ENCODE measurements at places on chromosomes 16 and 17.

DNA sequence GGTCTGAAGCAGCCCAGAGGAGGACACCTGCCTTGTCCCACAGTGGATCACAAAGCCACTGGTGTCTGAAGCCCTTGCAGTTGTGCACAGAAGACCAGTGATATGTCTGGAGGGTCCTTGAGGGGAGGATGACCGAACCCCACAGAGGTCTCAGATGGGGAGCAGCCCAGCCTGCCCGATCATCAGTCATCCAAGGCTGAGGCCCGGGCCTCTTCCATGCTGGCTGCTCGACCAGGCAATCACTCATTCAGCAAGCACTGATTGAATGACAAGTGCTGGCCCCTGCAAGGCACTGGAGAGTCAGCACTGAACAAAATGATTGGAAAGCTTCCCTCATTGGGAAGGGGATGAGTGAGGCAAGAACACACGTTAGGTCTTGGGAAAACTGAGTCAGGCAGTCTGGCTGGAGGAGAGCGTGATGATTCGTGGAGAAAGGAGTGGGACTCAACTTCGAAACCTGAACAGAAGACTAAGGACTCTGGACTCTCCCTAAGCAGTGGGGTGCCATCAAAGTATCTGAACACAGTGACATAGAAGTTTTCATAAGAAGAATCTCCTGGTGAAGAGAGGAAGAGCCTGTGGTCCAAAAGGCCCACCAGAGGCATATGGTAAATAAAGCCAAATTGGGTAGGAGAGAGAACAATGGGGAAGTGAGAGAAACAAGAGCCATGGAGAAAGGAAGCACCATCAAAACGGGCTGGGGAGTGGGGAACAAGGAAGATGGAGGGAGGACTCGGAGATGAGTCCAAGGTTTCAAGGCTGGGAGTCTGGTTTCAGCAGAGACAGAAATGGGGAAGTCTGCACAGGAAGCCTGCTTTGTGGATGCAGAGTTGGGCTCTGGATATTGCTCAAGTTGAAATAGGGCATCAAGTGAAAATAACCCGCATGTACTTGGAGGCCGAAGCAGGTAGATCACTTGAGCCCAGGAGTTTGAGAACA is 10.2 kb downstream of the PIK3R5 start:
- no peak for DNase-seq

GRCh38 chr16:9055661-9056060 is 35.8 kb upstream of the HAPSTR1 start:
- DNase-seq, result no peak

DNA sequence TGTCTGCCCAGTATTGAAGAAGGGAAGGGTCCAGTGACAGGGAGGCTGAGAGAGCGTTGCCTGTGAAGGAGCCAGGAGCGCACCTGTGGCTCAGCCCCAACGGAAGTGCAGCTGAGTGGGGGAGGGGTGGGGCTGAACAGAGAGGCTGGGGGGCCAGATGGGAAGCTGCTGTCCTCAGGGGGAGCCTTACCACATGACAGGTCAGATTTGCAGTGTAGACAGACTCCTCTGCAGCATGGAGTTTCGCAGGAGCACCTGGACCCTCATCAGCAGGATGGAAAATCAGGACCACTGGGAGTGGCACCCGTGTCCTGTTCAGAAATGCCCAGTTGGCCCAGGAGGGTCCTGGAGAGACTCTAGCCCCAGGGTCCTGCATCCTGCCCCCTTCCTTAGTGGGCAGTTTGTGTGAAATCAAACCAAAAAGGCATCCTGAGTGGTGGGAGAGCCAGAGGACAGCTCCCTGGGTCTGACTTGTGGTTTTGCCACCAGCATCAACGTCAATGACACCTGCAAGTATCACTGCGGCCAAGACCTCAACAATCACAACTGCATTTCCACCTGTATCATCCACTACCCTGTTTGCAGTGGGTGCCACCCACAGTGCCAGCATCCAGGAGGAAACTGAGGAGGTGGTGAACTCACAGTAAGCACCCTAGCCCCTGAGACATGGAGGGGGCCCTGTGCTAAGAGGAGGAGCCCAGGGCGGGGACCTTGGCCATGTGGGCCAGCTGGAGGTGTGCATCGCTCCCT is 7.8 kb downstream of the CD300A start:
- no peak for DNase-seq

GRCh38 chr17:48505788-48506187 is 25.0 kb downstream of the HOXB1 start:
- peak; percentile 42 for DNase-seq

GRCh38 chr16:17173281-17173680 is 297.5 kb downstream of the XYLT1 start:
- peak; percentile 73 for DNase-seq

GRCh38 chr17:45149669-45150664 is 1.7 kb downstream of the HEXIM1 start:
- DNase-seq, result peak; percentile 74

DNA sequence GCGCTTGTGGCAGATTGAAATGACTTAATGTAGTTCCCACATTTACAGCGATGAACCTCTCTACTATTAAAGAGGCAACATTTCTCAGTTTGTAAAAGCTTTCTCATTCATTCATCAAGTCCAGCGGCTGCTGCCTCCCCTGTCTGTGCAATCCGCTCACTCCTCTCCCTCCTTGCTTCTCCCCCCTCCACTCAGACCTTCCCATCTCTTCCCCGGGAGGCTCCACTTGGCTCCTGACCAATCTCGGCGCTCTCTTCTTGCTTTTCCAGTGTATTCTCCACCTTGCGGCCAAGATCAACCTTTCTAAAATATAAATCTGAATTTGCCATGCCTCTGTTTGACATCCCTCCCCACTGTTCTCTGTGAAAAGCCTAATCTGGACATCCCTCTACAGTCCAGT is 117.5 kb downstream of the ASIC2 start:
- no peak for DNase-seq

DNA sequence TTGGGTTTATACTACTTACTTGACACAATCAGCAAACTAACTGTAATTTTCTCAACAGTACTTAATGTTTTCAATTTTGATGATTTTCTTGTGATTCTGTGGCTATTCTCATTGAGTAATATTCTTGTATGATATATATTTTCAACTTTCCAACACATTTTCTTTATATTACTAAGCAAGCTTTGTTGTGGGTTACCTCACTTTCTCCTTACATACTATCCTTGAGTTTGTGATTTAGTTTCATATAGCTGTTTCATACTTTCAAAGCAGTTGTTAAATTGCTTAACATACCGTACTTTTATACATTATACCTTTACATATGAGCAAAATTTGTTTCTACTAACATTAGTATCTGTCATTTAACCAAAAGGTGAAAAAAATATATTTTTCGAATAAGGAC is 197.1 kb downstream of the BCAS3 start:
- no peak for DNase-seq

DNA sequence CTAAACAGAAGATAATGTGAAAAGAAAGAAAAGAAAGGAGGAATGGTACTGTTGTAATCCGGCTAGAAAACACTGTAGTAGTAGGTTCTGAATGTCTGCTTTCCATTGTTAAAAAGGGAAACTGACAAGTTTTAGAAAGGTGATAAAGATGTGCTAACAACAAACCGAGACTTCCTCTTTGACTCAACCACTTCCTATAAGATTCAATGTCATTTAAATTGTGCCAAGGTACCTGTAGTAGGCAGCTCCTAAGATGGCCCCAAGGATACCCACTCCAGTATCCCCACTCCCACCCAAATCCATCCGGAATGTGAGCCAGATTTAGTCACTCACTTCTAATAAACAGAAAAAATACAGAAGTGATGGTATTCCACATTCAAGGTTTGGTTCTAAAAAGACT is 31.2 kb downstream of the XYLT1 start:
- no peak for DNase-seq

DNA sequence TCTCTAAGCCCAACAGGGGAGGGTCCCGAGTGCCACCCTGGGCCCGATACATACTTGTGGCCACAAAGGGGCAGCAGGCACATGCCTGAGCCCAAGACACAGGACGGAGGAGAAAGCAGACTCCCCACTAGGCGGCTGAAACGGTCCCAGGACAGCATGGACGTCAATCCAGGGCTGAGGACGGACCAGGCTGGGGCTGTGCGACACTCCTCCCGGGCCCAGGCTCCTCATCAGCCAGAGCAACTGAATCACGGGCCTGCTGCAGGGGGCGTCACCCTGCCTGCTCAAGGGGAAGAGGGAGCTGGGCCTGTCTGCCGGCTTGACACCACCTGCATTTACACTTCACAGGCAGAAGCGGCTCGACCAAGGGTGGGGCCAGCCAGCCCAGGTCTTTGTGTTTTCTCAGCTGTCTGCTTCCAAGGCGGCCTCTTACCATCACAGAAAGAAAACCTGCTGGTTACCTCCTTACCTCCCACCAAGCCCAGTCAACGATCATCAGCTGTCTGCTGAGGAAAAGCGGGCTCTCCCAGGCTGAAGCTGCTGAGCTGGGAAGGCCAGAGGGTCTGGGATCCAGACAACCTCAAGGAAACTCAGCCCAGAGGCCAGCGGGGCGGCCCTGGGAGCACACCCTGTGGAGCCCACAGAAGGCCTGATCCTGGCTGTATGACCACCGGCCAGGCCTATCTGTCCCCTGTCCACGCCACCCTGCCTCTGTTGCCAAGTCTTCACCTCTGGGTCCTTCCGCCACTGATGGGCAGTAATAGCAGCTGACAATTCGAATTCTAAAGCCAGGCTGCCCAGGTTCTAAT is 26.4 kb downstream of the KIFC3 start:
- no peak for DNase-seq

DNA sequence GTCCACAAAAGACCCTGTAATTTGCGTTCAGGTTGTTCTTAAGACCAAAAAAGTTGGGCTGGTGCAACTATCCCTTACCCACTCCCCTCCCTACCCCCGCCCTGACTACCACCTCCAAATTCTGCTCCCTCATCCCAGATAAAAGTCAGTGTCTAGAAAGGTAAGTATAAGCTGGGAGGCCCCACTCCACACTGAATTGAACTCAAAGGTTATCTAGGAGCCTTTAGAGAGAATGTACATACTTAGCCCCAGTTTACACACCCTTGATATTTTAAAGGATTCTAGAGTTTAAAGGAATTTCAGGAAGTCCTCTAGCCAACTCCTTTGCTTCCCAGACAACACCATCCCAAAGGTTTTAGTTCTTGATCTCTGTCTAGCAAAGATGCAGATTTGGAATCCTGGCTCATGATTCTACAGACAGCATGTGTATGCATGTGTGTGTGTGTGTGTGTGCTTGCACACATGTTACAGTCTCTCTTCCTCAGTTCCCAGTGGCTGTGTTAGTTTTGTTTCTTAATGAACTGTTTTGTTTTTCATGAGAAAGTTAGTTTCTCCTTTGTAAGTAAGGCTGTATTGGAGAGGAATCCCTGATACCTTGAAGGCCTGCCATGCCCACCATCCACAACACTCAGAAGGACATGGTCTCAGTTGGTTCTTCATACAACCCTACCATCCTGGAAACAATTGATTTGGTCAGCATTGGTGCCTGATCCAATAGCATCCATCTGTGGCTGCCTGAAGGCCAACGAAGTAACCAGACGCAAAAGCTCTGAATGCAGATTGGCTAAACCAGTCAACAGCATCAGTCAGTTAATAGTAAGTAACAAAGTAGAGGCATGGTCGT is 281.3 kb downstream of the SOX9 start:
- no peak for DNase-seq

- DNase-seq, result no peak
These were observed 60.3 kb upstream of the CBX4 start for GRCh38 chr17:79899584-79899983.

GRCh38 chr16:6531067-6531466 is 801.6 kb upstream of the RBFOX1 start:
- DNase-seq, result no peak

GRCh38 chr16:2829501-2830354 is at the start of gene ZG16B:
Gene ZG16B (plus strand): TSS chr16:2830303. CDS start chr16:2830442, 139 bp downstream.
- DNase-seq, result no peak

DNA sequence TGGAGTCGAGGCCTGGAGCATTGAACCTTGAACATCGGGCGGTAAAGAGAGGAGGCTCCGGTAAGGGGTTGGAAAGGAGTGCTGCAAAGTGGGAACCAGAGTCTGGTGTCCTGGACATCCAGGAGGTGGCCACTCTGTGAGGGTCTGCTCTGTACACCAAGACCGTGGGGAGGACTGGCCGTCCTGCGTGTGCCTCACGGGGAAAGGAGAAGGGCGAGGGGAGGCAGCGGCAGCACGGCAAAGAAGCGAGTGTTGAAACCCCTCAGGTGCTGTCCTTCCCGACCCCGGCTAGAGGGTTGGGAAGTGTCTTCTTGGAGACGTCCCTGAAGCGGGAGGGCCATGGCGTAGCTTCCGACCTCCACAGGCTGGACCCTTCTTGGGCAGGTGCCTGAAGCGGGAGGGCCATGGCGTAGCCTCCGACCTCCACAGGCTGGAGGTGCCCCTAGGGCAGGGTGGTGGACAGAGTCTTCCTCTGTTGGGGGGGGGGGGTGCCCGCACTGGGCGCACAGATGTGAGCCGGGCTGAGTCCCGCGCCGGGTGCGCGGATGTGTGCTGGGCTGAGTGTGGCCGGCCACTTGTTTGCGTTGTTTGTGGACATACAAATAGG is 42.0 kb downstream of the FOXK2 start:
- no peak for DNase-seq

GRCh38 chr17:36885771-36886377 is 51.4 kb upstream of the LHX1 start:
- no peak for DNase-seq

- peak; percentile 96 for DNase-seq
These were observed 15.4 kb upstream of the PLLP start for GRCh38 chr16:57299719-57300386.

GRCh38 chr16:48963306-48963705 is 318.3 kb downstream of the CBLN1 start:
- DNase-seq, result no peak

- peak; percentile 79 for DNase-seq
These were observed 23.0 kb downstream of the SLC35G3 start for GRCh38 chr17:35170968-35171771.

- no peak for DNase-seq
These were observed 7.5 kb upstream of the PIRT start for GRCh38 chr17:10845388-10845751.

- DNase-seq, result no peak
These were observed 4.0 kb upstream of the MMP25 start for GRCh38 chr16:3042376-3042775.

- no peak for DNase-seq
These were observed 16.6 kb upstream of the CES1 start for GRCh38 chr16:55849536-55849935.

DNA sequence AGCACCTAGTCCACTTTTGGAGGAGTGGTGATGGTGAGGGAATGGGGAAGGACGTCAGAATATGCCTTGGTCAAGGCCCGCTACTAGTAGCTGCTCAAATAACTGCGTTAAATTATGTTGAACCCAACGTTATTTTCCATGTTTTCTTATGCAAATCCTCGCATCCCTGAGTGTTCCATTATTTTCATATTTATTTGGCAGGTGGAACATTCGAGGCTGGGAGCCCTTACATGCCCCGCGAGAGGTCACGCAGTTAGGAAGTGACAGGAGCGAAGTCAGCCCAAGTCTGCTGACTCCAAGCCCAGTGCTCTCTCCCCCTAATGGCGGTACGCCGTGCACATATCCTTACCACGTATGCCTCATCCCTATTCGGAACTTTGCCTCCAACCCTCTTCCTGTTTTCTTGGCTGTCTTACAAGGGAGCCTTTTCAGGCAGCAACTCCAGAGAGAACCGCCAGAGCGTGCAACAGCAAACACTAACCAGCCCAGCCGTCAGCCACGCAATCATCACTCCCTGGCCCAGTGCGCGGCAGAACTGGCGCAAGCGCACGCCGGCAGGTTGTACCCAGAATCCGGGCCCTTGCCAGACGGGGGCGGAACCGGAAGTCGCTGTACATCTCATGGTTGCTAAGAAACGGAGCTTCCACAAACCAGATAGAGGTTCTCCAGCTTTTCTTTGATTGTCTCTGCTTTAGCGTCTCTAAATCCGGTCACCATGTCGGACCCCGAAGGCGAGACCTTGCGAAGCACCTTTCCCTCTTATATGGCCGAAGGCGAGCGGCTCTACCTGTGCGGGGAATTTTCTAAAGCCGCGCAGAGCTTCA is at the start of gene ODAD4:
ODAD4 (plus strand) TSS at position 609 of the 824 bp plus-strand sequence; CDS start at position 716, 107 bp downstream.
- peak; percentile 99 for DNase-seq

All from adipocyte (in vitro differentiated cells).